Uterus (tissue), 4 donors: ENCODE measurements at places on chromosomes 1 and 21.

GRCh38 chr1:51592711-51593110, 24.2 kb upstream of the OSBPL9 start:
- DNase-seq, result no peak

DNA sequence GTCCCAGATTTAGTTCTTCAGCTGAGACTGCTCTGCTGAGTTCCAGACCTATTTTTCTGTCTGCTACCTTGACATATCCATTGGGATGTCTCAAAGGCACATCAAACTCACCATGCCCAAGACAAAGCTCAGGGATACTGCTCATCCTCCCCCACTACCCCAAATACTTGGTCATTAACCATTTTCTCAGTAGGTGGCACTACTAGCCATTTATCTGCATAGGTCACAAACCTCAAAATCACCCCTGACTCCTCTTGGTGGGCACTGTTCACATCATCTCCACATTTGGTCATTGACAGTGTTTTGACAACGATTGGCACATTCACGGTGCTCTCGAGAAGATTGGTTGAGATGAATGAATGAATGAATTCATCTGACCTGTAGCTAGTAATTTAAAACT, 32.1 kb downstream of the CACNA1S start:
- DNase-seq, result no peak

DNA sequence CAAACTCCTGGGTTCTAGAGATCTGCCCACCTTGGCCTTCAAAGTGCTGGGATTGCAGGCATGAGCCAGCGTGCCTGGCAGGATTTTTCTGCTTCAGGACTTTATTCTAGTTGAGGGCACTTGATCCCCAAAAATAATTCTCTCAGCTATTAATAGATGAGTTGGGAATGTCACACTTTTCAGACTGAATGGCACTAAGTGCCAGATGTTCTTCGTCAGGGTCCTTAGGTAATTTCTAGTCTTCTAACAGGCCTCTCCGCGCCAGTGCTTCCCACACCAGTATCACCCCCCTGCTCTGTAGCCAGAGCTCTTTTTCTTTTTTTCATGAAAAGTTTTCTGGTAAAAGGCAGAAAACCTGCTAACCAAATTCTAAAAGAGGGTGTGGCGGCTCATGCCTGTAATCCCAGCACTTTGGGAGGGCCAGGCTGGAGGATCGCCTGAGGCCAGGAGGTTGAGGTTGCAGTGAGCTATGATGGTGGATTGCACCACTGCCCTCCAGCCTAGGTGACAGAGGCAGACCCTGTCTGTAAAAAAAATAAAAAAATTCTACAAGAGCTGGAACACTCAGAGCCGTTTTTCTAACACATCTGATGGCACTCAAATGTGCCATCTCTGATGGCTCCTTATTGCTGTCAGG, 6.1 kb upstream of the SARS1 start:
- no peak for DNase-seq

DNA sequence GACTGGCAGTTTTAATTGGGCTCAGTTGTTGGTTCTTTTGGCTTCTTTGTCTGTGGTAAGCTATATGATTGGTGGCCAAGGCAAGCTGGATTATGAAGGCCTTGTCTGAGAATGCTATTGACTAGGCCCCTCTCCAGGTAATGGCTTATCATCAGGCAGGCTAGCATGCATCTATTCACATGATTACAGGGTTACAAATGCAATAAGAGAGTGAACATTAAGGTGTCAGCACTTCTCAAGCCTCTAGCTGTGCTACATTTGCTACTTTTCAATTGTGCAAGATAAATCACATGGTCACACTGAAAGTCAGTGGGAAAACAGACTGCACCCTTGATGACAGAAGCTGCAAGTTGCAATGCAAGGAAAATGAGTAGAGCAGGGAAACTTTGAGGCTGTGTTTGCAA, 550.9 kb upstream of the TMPRSS15 start:
- DNase-seq, result no peak

DNA sequence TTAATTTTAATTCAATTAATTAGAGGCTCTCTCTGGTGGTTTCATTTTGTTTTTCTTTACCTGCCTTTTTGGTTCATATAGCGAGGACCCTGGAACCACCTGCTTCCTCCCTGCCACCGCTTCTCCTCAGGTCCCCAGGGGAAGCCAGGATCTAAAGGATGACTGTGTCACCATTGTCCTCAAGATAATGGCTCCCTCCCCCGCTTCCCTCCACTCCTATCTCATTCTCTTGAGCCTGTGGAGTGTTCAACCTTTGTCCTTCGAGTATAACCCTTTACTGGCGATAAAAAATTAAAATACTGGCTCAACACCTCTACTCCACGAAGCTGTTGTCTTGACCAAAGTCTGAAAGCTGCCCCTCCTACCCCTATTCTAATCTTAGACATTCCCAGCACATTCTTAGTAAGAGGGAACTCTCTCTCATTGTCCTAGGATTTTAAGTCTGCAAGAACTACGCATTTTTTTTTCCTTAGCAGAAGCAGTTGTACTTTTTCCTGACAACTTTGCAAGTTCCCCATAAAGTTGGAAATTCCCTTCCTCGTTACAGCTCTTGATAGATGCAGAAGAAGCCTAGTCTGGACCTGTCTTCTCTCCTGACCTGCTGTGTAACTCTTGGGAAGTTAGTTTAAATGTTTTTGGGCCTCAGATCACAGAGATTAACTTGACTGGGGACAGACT, 12.6 kb upstream of the MAPKAPK2 start:
- no peak for DNase-seq

DNA sequence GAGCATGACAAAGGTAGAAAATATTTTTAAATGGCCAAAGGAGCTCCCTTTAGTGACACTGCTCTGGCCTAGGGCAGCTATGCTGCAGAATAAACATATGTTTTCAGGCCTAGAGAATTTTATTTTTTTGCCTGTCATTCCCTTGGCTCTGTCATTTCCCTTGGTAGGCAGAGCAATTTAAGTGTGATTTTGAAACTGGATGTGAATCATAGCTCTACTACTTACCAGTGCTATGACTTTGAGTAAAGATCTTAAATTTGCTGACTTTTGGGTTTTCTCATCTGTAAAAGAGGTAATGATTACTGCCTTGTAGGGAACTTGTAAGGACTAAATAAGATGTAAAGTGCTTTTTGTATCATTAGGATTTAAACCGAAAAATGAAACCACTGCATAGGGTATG, 189.0 kb upstream of the ZRANB2 start:
- no peak for DNase-seq

DNA sequence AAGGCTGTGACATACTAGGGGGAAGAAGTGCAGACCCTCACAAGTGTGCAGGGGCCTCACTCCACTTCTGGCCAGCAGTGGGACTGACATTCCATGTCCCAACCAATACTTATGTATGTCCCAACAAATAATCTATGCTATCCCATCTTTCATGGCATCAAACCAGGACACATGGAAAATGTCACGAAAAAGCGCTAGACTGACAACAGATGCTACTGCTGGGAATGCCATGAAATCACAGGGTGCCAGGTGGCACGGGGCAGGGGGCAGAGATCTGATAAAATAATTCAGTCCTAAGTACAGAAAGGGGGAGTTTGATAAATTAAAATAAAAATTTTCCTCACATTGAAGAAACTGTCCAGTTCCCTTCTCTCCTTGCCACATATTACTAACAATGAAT, 27.6 kb upstream of the BCAS2 start:
- no peak for DNase-seq

- no peak for DNase-seq
Observed at GRCh38 chr1:234621657-234622335, 11.8 kb upstream of the IRF2BP2 start.

- DNase-seq, result no peak
Observed at GRCh38 chr1:224774378-224774777, 155.1 kb upstream of the DNAH14 start.

- DNase-seq, result no peak
Observed at GRCh38 chr1:243842161-243842560, 7.9 kb downstream of the AKT3 start.

GRCh38 chr1:117375327-117375726, 8.1 kb downstream of the MAN1A2 start:
- no peak for DNase-seq

- DNase-seq, result peak; percentile 12
Observed at GRCh38 chr1:15735304-15736037, 587 bp upstream of the SLC25A34 start.

- no peak for DNase-seq
Observed at GRCh38 chr1:234208791-234209190, 164.5 kb upstream of the COA6 start.

DNA sequence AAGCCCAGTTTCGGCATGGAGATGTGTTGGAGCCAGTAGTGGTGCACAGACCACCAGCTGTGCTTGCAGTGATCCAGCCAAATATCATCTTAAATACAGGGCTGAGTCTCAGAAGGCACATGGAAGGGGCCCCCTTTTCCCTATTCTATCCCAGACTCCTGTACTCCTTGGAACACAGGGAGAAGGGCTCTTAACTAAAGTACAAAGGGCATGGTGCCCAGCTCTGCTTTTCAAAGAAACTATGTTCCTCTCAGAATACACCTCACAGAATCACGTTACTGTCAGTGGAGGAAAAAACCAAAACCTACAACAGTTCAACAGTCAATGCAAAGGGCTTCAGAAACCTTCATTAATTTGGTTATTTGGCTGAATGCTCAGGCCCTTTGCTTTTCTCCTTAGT, 180.6 kb upstream of the C1orf105 start:
- DNase-seq, result no peak

DNA sequence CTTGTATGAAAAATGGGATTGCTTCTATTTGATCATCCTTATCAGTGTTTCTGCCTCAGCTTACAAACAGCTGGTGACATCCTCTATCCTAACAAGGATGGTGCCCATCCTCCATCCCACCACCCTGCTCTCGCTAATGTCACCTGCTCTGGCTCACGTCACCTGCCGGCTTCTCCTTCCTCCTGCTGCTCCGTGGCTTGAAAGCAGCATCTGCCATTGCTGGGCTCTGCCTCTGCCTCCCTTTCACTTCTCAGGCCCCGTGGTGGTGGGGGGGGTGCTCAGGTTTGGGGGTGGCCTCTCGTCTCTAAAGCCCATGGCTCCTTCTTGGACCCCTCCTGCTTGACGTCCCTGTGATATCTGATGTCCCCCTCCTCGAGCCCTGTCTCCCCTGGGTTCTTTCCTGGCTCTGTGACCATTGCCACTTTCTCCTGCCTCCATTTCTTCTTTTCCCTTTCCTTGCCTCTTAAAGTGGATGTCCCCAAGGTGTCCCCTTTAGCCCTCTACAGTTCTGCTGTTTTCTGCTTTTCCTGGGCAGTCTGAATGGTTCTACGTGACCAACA, 135.5 kb upstream of the ERRFI1 start:
- no peak for DNase-seq

- DNase-seq, result no peak
Observed at GRCh38 chr1:205339197-205339702, 17.5 kb downstream of the KLHDC8A start.

DNA sequence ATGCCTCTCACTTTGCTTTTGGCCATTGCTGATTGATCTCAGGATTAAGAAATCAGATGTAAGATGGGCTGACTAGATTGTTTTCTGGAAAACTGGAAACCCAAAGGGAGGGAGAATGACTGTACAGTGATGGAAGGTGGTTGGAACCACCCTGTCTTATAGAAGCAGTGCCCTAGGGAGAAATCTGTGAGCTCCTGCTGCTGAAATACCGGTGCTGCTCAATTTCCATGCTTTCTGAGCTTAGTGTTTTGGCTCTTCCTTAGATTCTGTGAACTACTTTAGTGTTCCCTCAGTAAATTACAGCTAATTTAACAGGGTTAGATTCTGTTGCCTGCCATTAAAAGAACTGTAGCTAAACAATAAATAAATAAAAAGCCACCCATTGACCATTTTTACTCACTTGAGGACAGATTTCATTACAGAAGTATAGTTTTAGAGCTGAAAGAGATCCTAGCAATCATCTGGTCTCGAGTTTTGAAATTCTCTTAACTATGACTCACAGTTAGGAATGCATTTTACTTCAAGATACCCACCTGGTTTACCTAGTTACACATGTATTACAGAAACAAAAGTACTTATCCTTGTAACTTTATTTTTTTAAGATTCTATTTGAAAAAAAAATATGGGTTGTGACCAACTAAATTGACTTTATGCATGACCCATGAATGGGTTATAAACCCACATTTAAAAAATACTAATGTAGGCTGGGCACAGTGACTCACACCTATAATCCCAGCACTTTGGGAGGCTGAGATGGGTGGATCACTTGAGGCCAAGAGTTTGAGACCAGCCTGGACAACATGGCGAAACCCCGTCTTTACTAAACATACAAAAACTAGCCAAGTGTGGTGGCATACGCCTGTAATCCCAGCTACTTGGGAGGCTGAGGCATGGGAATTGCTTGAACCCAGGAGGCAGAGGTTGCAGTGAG, 33.2 kb downstream of the CAMSAP2 start:
- no peak for DNase-seq

DNA sequence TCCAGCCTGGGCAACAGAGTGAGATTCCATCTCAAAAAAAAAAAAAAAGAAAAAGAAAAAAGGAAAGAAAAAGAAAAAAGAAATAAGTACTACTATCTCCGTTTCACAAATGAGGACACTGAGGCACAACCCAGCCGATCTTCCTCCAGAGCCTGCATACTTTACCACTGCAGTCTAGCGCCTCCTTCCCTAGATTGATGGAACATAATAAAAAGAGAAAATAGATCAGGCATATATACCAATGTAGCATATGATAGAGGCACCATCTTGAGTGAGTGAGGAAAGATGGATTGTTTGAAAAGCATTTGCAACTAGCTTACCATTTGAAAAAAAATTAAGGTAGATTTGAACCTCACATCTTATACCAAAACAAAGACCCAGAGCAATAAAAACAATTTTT, 5.2 kb upstream of the DPM3 start:
- DNase-seq, result no peak

- DNase-seq, result no peak
Observed at GRCh38 chr1:177425199-177425598, 254.4 kb downstream of the BRINP2 start.

DNA sequence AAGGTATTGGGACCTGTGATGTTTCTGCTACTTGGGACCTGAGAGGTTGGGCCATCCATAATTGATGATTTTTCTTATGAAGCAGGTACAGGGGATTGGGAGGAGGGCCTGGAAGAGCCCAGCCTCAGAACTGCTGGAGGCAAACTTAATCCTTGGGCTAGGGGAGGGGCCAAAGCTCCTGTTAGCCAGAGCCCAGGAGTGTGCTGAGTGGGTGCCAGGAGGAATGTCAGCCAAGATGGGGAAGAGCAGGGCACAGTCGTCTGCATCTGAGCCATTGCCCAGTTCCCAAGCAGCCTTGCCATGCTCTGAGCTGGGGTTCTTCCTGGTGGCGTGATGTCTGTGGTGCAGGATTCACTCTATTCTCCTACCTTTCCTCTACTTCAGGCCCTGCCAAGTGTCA, 5.8 kb downstream of the MAPKAPK2 start:
- no peak for DNase-seq

GRCh38 chr21:43867948-43868347, 2.9 kb downstream of the AGPAT3 start:
- DNase-seq, result no peak

DNA sequence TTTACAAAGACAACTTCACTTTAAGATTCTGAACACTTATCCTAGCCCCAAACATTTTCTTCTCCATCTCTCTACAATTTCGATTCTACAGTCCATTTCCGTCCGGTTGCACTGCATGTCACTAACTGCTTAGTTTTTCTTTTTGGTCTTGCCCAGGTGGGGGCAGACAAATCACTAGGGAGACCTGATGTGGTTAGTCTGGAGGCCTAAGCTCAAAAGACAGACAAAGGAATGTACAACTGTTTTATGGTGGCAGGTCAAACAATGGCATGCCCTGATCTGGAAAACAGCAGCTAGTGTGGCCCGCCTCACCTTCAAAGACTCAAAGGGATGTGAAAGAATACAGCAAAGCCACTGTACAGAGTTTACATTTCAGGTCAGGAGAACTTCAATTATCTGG, 3.8 kb downstream of the ETV3 start:
- no peak for DNase-seq

GRCh38 chr1:5311147-5311546, 656.7 kb downstream of the AJAP1 start:
- DNase-seq, result no peak
